ENCODE measurements at places on chromosomes 11 and 22. TPM values are rescaled to one million over a fixed set of nuclear protein-coding genes. Genes with fewer than 3 reads are reported as not detected.

The PEX26 gene
- 15.6 TPM for total RNA-seq

The LTO1 gene
- total RNA-seq, result 17.9 TPM

The TSPAN32 gene
- total RNA-seq, result not detected

The A4GALT gene
- 0.31 TPM for total RNA-seq

The TNKS1BP1 gene
- 19.3 TPM for total RNA-seq

The APOBEC3B gene
- total RNA-seq, result not detected

The SYCE3 gene
- not detected for total RNA-seq

The MPPED2 gene
- 70.5 TPM for total RNA-seq

The KDM4D gene
- 1.9 TPM for total RNA-seq

The ZC3H12C gene
- 32.0 TPM for total RNA-seq

The CERK gene
- 42.0 TPM for total RNA-seq

The CSF2RB gene
- 0.62 TPM for total RNA-seq

The MAPK11 gene
- 21.8 TPM for total RNA-seq

The ARFGAP2 gene
- 110 TPM for total RNA-seq

The RIC3 gene
- 55.7 TPM for total RNA-seq

The RIBC2 gene
- total RNA-seq, result not detected

The BCR gene
- total RNA-seq, result 53.2 TPM

The FREY1 gene
- 1.4 TPM for total RNA-seq

The CRYBA4 gene
- not detected for total RNA-seq

The C11orf65 gene
- 0.62 TPM for total RNA-seq

The SERHL2 gene
- 5.6 TPM for total RNA-seq
